NCI-H2171 treated with DMSO at 0.1 percent for 48 hours (cell line): ENCODE measurements at places on chromosomes 1 and 21.

DNA sequence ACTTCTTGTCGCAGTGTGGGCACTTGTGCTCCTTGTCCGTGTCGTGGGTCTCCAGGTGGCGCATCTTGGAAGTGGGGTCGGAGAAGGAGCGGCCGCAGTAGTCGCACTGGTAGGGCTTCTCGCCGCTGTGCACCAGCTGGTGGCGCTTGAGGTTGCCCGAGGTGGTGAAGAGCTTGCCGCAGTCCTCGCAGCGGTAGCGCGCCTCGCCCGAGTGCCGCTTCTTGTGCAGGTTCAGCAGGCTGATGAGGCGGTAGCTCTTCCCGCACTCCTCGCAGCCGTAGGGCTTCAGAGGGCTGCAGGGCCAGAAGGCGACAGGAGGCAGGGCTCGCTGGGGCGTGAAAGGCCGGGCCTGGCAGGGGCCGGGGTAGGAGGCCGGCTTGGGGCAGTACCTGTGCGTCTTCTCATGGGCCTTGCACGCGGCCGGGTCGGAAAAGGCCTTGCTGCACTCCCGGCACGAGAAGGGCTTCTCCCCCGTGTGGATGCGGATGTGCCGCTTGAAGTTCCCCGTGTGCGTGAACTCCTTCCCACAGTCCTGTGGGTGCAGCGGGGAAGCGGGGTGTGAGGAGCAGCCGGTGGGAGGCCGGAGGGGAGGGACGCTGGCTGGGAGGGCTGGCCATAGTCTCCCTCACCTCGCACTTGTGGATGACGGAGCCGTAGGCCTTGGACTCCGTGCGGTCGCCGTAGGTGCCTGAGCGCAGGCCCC, 31.4 kb downstream of the ZBTB17 start:
- no peak for DNase-seq

DNA sequence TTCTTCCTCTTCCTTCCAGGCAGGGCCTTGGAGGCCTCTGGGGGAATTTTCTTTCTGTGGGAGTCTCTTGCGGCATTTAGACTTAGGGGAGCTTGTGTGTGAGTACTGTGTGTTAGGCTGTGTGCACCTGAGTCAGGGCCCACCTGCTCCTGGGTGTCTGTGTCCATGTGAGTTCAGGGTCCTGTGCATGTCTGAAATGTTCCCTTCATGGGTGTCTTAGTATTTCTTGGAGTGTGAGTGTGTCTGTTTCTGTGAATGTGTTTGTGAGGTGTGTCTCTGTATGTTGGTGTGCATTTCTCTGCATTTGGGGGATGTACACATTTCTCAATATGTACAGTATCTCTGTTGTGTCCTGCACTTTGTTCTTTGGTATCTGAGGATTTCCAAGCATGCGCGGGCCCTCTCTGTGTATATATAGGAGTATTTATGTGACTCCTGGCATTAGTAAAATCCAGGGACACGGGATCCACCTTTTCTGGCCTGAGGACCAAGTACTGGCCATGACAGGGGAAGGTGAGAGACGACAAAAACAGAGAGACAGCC, 2.4 kb downstream of the TFAP2E start:
- DNase-seq, result no peak

- DNase-seq, result no peak
These were observed 196.3 kb downstream of the SDCCAG8 start for GRCh38 chr1:243452092-243452491.

DNA sequence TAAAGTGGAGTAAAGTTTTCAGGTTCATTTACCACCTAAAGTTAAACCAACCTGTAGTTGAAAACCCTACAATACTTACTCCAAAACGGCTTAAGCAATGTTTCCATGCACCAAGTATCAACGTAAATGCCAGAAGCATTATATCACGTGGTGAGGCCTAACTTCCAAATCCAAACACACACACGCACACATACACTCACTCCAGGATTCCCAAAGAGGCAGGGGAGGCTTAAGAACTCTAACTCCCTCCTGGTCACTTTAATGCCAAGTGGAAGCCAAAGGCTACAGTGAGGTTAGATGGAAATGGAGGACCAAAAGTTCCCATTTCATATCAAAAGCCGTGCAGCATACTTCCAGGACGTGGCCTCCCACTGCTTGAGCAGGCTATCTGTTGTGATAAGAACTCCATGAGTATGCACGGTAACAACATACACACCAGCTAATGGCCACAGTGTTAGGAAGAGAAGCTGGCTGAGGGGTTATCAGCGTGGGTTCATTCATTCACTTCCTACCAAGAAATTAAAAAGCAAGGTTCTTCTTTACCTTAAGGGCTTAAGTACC, 224.1 kb downstream of the SLC45A1 start:
- no peak for DNase-seq

DNA sequence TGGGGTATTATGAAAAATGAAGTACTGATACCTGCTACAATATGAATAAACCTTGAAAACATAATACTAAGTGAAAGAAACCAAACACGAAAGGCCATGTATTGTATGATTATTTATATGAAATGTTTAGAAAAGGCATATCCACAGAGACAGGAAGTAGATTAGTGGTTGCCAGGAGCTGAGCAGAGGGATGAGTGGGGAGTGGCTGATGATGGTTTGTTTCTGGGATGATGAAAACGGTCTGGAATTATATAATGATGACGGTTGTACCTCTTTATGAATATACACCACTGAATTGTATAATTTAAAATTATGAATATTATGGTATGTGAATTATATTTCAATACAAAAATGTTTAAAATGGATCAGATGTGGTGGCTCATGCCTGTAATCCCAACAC, 63.8 kb upstream of the MPC2 start:
- no peak for DNase-seq

DNA sequence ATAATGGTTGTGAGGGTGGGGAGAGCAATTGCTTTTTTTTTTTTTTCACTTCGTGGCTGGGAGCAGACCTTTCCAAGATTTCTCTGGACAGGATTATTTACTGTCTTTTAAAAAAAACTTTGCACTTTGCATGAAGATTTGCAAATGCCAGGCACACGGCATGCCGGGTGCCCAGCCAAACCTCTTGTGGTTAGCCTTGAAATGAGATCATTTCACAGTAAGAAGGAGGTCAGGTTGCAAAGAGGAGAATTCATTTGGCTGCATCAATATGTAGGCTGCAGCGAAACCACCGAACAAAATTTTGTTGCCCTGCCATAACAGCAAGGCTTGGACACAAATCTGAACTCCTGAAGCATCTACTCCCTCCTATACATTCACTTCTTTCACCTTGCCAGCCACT, 36.5 kb upstream of the KCND3 start:
- no peak for DNase-seq

DNA sequence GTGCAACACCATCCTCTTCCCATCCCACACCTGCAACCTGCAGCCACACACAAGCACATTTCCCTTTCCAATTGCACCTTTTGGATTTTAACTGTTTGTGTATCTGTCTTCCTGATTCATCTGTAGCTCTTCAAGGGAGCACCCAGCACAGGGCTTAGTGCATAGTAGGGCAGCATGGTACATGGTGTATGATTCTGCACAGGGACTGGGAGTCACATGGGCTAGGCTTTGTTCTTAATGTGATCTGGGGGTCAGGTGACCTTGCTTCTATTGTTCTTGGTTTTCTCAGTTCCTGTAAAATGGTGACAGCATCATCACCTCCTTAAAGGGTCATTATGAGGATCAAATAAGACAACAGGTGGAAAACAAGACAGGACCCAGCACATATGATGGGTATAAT, 419.3 kb downstream of the MATN1 start:
- no peak for DNase-seq

- DNase-seq, result no peak
These were observed 59.3 kb upstream of the NTPCR start for GRCh38 chr1:232891071-232891470.

DNA sequence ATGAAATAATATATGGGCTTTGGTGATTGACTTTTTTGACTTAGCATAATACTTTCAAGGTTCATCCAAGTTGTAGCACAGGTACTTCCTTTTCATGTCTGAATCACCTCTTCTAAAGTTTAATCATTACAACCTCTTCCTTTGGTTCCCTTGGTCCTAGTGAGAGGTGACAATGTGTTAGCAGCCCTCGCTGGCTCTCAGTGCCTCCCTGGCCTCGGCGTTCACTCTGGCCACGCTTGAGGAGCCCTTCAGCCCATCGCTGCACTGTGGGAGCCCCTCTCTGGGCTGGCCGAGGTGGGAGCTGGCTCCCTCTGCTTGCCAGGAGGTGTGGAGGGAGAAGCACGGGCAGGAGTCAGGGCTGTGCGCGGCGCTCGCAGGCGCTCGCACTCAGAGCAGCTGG, 13.0 kb upstream of the RCAN3 start:
- no peak for DNase-seq

DNA sequence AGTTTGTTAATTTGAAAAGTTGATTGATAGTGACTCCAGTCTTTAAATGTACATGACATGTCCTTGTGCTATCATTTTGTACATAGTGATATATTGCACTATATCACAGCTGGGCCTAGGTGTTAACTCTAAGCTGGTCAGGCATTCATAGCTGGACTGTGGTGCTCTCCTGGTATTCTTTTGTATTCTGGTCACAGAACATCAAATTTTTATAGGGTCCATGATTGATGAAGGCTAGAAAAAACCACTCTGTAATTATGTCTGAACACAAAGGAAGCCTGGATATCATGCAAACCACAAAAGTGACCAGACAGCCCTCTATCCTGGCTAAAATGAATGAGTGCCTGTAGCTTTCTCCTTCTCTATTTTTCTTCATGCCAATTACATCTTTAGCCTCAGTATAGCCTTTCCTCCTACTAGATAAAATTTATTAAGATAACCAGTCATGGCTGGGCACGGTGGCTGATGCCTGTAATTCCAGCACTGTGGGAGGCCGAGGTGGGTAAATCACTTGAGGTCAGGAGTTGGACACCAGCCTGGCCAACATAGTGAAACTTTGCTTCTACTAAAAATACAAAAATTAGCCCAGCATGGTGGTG, 134.9 kb upstream of the B3GALT2 start:
- no peak for DNase-seq

- DNase-seq, result no peak
These were observed 20.9 kb downstream of the NOS1AP start for GRCh38 chr1:162090378-162090777.

DNA sequence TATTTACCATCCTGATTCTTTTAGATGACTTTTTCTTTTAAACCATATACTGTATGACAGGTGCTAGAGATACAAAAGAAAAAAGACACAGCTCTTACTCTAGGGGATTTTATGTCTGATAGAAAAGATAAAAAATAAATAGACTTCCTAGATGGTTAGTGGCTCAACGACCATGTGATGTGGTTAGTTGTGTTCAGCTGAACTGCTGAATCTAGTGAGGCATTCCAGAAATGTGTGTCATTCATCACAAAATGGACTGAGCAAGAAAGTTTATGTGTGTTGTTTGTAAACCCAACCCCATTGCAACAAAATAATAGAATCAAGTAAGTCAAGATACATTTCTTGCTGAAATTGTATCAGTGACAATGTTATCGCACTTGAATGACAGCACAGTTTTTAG, 205.8 kb upstream of the LYPLAL1 start:
- DNase-seq, result no peak

DNA sequence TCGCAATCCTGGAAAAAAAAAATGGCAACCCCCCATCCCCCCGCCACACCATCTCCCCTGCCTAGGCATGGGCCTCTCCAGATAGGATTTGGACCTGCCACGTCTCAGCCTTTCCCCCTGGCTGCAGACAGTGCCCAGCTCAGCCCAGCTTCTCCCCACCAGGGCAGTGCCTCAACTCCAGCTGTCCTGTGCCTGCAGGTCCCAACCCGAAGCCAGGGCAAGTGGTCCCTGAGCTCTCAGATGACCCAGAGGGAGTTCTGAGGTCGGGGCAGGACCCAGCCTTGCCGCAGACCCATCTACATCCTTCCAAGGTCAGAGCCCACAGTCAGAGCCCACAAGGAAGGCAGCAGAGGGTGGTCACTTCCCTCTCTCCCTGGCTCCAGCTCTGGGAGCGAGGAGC, 86.7 kb upstream of the POU3F1 start:
- no peak for DNase-seq

DNA sequence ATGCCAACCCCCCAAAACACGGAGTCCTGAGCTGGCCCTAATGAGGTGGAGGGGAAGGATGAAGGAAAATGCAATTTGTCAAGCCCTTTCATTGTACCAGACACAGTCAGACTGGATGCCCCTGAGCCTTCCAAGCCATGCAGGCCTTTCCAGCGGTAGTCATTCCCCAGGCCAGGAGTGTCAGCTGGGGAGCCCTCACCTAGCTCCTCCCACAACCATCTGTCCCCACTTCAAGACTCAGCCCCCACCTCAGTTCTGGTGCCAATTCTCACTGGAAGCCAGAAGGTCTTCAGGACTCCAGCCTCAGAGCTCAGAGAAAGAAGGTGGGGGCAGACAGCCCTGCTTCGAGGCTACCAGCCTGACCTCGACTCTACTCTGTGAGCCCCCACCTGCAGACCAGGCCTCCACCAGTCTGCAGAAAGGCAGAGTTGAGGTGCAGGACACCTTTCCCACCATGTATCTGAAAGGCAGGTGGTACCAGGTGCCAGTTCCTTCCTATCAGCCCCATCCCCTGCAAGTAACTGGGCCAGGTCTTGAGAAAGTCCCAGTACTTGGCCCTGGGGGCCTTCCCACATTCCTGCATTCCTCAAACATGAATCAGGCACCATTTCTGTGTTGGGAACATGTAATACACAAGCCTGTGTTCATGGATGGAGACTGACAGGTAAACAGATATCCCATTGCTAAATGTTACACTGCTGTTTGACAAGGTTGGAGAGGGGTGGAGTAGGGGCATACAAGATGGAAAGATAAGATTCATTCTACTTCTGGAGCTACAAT, 180.6 kb upstream of the EDN2 start:
- DNase-seq, result peak; percentile 89

DNA sequence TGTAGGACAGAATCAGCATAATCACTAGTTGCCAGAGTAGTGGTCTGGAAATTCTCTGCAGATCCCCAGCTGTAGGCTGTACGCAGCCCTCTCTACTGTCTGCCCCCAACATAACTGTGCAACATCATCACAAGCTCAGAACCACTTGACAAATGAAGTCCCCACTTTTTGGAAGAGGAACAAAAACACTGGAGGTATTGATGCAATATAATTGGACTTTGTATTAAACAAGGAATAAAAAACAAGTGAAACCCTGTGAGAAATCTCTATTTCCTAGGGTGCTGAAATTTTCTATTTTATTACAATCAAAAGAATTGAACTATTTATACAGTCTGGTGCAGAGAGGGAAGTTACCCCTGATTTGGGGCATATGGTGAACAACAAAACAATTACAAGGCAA, 15.2 kb downstream of the PHTF1 start:
- DNase-seq, result no peak

GRCh38 chr1:62901650-62902049, 117.7 kb downstream of the ATG4C start:
- no peak for DNase-seq
